Keratinocyte (primary cell): ENCODE measurements at places on chromosomes 6 and 20.

DNA sequence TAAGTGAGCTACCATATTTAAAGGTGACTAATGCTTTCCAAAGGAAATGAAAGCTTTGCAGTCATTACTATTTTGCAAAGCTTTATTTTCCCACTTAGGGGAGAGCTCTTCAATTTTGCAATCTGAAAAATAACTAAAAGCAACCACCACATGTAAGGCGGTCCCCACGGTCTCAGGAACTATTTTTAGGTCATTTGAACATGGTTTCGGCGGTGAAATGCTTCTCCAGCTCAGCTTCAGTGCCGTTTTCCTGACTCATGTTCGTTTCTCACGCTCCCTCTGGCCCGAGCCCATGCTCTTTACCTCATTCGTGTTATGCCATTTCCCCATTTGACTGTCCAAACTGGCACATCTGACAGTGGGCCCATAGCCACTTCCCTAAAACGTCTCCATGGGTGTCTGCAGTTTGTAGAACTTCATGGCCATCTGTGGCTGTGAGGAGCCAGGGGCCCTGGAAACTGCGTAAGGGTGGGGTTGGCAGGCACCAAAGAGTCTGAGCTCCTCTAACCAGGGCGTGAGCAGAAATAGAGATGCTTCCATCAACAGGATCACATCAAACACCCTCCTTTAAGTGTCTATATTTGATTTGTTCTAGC is 46.5 kb downstream of the ADTRP start:
- DNase-seq: no peak

DNA sequence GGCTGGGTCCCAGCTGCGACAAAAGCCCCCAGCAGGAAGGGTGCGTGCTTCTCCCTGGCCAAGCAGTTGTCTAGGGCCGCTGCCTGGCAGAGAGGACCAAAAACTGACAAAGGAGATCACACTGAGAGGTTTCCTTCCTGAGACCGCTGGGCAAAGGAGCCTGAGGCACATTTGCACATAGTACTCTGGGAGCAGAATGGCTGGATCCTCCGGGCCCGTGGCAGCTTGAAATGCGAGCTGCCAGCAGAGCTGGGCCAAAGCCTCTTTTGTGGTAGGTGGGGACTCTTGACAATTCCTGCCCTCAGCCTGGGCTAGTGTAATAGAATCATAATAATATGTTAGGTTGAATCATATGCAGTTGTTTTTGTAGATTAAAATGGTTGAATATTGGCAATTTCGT is 33.1 kb upstream of the RNF8 start:
- no peak for DNase-seq

DNA sequence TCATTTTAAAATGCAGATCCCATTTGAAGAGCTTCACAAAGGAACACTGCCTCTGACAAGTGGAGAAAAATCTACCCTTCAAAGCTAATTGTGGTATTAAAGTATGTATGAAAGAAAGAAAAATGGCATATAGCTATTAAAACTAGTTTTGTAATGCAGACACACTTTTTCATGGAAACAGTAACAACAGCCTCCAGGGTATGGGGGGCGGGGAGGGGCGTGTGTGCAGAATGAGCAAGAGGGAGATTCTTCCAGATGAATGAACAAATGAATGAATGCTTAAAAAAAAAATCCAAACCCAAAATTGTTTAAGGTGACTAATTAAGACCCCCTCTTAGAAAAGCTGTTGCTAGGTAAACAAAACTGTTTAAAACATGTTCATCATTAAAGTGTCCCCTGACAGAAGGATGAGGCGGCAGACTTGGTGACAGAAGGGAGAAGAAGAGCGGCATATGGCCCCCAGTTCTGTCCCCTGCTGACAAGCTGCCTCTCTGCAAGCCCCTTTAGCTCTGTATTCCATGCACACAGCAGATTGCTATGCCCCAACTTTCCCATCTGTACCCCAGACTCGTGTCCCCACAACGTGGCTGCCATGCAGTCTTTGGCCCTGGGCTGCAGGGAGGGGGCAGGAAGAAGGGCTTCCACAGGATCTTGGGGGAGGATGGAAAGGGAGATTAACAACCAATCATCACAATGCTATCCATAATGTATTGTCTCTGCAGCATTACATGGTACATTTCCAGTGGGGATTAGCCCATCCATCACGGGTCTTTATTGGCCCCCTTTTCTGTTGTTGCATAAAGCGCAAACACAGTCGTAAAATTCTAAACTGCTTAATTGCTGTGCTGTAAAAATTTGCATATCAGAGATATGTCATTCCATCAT is 108.4 kb upstream of the OLIG3 start:
- DNase-seq: no peak

- DNase-seq: no peak
Measured at GRCh38 chr20:48613926-48614325, 213.9 kb downstream of the PREX1 start.

GRCh38 chr20:48826069-48826468 is 1.7 kb downstream of the PREX1 start:
- no peak for DNase-seq

- no peak for DNase-seq
Measured at GRCh38 chr20:8509809-8510208, 377.7 kb downstream of the PLCB1 start.

DNA sequence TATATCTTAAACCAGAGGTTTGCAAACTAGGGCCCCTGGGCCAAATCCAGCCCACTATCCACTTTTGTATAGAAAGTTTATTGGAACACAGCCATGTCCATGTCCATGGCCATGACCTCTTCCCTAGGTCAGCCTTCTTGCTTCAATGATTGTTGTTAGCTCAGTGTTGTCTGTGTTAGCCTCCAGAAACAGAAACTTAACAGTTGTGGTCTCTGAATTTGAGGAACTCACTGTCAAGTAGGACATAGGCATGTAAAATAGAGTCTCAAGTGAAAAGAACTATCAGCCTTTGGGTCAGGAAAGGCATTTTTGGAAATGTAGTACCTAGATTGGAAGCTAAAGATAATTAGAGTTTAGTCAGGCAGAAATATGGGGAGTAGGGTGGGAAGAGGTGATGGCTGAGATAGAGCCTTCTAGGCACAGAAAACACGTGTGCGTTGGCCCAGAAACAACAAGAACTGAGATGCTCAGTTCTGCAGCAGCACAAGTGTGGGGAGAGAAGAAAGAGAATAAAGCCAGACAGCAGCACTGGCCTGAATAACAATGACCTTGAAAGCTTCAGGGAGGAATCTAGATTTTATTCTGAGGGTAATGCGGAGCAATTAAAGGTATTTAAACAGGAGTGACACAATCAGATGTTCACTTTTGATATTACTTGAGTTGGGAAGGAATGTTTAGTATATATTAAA is 87.0 kb upstream of the OLIG3 start:
- no peak for DNase-seq

DNA sequence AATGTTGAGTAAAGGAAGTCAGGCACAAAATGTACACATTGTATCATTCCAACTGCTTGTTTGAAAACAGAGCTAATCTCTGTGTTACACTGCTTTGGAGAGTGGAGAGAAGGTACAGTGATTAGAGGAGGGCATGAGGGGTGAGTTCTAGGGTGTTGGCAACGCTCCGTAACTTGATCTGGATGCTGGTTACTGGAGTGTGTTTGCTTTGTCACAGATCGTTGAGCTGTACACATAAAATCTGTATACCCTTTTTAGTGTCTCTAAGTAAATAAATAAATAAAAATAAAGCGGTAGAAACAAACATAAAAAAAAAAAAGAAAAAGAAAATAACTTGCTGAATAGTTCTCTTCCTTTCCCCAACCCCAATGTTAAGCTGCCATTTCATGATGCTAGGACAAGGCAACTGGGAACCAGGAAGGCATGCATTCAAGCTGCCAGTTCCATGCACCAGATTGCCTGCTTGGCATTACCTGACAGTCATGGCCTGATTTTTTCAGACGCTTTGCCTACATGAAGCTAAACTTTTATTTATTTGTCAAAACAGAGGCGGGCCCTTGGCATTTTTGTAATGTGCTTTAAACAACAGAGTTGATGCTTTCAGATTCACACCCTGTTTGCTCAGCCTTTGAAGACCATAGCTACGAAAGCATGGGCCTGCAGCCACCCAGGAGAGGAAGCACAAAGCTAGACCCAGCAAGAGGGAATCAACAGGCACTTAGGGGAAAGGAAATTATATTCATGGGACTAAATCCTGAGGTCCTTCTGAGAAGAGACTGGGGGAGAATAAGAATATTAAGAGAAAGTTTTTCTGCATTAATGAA is 21.2 kb downstream of the TNFRSF21 start:
- no peak for DNase-seq

DNA sequence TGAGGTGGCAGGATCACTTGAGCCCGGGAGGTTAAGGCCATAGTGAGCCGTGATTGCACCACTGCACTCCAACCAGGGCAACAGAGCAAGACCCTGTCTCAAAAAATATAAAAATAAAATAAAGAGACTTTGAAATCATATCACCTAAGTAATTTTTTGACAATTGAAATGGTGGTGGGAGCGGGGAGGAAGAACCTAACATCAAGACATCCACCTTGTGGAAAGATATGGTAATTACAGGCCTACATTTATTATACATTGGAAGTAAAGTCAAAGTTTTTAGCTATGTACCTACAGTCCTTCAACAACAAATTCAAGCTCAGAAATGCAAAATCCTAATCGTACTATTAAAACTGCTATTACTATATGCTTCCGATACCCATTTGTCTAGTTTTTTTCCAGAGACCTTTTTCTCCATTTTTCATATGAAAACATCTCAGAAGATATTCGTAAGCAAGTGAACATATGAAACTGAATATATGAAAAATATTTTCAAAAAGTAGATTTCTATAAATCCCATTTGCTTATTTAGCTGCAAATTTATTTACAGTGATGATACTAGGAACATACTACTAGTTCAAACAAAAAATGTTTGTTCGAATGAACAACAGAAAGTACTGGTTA is 83.3 kb downstream of the SYCP2 start:
- DNase-seq: no peak

DNA sequence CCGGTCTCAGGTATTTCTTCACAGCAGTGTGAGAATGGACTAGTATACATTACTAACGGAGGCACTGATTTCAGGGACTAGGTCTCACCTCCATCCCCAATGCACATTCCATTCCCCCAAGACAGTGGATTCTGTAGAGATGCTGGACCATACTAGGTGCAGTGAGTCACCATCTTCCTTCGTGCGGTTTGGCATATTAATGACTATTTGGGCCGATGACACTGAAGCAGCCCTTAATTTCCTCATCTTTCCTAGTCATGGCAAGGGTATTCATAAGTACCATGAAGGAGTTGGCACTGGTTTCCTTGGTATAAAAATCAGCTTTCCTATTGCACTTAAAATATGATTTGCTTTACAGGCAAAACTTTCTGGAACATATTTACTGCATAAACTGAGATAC is 121.4 kb upstream of the TRAF3IP2 start:
- DNase-seq: no peak

- DNase-seq: no peak
Measured at GRCh38 chr6:89221971-89222711, 5.0 kb upstream of the GABRR1 start.

DNA sequence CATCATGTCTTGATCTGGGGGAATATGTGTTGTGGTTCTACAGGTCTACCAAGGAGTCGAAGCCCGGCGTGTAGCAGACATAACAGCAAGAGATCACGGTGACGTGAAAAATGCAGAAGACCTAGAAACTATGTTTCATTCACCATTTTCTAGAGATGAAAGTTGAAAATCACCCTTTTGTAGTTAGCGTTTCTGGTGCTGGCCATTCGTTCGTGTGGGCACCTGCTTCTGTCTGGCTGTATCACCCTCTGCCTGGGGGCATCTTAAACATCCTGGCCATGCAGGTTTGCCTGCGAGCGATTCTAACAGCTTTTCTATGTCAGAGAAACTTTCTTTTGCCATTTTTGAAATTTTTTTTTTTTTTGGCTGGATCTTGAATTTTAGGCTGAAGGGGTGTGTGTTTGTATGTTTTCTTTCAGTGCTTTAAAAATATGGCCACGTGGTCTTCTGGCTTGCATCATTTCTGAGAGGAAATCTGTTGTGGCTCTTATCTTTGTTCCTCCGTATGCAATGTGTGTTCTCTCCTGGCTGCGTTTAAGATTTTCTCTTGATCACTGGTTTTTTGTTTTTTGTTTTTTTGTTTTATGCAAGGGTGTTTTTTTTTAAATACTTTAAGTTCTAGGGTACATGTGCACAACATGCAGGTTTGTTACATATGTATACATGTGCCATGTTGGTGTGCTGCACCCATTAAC is 226.7 kb downstream of the CDH4 start:
- DNase-seq: no peak

GRCh38 chr6:156315146-156315545 is 462.0 kb upstream of the ARID1B start:
- DNase-seq: no peak

DNA sequence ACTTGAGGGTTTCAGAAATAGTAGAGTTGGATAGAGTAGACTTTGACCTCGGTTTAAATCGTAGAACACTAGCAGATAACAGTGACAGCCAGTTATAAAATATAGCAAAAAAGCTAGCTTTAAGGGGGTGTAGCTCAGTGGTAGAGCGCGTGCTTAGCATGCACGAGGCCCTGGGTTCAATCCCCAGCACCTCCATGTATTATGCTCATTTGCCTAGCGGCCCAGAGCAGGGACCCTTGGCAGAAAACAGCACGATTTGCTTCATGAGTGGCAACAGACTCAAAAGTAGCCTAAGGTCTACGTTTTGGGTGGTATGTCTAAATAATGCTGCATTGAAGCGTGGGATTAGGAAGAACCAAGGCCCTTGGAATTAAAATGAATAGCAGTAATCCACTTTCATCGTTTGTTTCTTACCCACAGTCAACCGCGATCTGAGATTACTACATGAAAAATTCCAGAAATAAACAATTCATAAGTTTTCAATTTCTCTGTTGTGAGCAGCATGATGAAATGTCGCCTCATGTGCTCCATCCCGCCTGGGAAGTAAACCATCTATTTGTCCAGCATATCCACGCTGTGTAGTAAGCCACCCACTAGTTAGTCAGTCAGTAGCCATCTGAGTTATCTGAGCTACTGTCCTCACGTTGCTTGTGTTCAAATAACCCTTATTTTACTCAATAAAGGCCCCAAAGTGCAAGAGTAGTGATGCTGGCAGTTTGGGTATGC is 184.9 kb downstream of the GPX5 start:
- peak; percentile 60 for DNase-seq

DNA sequence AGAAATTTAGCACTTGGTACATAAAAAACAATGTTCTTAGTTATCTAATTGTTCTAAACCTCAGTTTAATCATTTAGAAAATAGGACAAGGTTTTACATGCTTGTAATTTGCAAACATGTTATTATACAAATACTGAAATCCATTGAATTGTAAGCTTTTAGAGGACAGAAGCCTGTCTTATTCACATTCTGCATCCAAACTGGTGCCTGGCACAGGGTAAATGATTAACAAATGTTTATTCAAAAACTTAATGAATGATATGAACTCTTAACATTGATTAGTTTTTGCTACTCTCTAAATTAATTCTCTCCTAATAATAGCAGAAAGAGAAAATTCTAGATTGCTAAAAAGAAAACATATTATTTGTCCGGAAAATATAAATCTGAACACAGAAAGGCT is 58.4 kb upstream of the MCM9 start:
- no peak for DNase-seq
